Fibroblast of skin of abdomen (primary cell): ENCODE measurements at places on chromosomes 1 and 21.

- no peak for DNase-seq
These were observed 76.3 kb downstream of the KRTAP19-8 start for GRCh38 chr21:30962013-30962412.

- no peak for DNase-seq
These were observed 10.0 kb upstream of the FAM131C start for GRCh38 chr1:16083486-16083885.

GRCh38 chr1:112396653-112397471 is 848 bp downstream of the CTTNBP2NL start:
- peak; percentile 20 for DNase-seq

GRCh38 chr1:99171184-99171813 is 93.0 kb upstream of the PLPPR4 start:
- no peak for DNase-seq

DNA sequence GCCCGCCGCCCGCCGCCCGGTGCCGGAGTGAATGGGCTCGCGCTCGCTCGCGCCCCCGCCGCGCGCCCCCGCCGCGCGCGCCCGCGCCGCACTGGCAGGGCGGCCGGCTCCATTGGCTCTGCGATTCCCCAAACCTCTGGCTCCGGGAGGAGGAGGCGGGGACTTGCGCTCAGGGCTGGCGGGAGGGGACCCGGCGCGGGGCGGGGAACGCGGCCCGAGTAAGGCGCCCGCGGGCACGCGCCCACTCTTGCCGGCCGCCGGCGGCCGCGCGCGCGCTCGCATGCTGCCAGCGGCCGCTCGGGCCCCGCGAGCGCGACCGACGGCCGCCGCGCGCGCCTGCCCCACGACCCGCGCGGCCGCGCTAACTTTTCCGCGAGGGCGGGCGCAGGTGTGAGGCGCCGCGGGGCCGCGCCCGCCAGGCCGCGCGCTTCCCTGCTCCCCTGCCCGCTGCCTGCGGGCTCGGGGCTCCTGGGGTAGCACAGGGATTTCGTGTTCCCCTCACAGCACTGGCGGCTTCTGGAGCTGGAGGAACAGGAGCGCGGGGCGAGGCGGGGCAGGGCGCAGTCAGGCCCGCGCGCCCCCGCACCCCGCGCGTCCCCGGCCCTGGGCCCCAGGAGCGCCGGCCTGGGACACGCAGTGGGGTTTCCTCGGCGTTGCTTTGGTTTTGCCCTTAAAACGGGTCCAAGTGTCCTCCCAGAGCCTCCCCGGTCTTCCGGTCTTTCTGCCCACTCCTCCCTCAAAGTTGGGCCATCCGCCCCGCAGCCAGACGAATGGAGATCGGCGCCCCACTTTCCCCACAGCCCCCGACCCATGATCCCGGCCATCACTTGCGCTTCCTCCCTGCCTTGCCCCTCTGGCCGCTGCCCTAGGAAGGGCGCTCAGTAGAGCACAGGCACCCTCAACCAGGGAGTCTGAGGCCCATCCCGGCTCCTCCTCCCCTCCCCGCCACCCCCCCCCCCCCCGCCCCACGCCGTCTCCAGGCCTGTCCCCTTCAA is 101.5 kb downstream of the CASZ1 start:
- DNase-seq: peak; percentile 65

GRCh38 chr1:33275706-33276572 is 19.6 kb downstream of the ZNF362 start:
- DNase-seq: no peak

GRCh38 chr1:201346337-201346939 is 31.0 kb downstream of the TNNT2 start:
- peak; percentile 53 for DNase-seq

DNA sequence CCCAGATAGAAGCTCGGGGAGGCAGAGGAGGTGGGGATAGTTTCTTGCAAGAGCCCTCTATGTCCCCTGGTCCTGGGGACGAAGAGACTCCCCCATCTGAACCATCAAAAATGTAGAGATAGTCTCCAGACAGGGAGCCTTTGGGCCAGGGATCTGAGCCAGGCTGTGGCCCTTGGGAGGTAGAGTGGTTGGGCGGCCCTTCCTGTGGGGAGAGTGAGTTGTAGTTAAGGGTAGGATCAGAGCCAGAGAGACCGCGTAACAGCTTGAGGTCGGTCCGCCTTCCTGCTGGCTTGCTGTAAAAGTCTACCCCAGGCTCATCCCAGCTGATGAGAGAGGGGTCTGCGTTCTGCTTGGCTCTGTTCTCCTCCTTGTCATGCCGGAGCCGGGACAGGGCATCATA is 25.3 kb downstream of the PIK3C2B start:
- no peak for DNase-seq

GRCh38 chr1:180916012-180916770 is 3.5 kb downstream of the KIAA1614 start:
- no peak for DNase-seq

- no peak for DNase-seq
These were observed 211.5 kb downstream of the PATJ start for GRCh38 chr1:61953790-61954150.

- DNase-seq: no peak
These were observed 23.4 kb downstream of the BCAR3 start for GRCh38 chr1:93658188-93658587.

GRCh38 chr1:246921481-246921880 is 10.3 kb downstream of the AHCTF1 start:
- DNase-seq: no peak

- DNase-seq: no peak
These were observed 213.4 kb upstream of the PTBP2 start for GRCh38 chr1:96508233-96508632.

DNA sequence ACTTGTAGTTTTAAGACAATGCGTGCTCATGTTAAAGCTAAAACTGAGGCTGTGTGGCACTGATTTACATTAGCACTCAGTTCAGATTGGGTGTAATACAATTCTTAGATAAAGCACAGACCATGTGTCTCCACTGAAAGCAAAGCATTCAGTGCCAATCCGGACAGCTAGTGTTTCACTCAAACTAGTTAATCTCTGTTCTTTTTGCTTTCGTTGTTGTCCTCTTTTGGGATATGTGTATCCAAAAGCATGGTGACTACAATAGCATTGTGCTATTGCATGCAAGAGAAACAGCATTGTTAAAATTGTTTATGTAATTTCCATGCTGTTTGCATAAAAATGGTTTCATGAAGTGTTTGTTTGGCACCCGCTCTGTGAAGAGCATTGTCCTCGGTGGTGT is 54.6 kb downstream of the F3 start:
- no peak for DNase-seq

- no peak for DNase-seq
These were observed 234.1 kb downstream of the NFIA start for GRCh38 chr1:61316493-61316892.

DNA sequence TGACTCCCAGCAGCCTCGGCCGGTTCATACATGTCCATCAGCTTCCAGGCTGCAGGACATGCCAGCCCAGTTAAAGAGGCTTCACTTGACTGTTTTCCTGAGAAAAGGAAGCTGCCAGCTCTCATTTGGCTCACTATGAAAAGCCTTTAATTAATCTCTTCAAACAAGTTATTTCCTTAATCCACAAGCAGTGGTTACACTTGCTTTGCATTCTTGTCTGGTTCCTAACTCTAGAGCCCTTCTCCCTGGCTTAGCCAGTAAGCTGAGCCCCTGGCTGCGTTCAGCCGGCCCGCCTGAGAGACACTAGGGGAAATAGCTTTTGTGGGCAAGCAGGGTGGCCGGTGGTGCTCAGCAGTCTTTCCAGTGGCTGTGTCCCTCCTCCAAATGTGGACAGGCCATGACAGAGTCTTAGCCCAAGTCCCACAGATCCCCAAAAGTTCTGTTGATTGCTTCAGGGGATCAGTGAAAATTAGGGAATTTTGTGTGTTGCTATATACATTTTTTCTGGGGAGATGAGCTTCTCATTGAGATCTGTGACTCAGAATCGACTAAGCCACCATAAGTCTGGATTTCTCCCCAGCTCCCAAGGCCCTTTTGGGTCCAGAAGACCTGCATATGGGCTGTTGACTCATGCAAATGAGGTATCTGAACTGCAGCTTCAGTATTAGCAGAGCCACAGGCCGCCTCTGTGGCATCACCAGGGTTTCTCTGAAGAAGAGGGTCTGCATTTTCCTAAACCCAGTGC is 10.1 kb downstream of the ATF3 start:
- DNase-seq: peak; percentile 65

GRCh38 chr1:83978056-83978455 is 20.9 kb downstream of the TTLL7 start:
- no peak for DNase-seq

GRCh38 chr1:212291505-212292134 is 6.4 kb downstream of the PPP2R5A start:
- DNase-seq: peak; percentile 57

DNA sequence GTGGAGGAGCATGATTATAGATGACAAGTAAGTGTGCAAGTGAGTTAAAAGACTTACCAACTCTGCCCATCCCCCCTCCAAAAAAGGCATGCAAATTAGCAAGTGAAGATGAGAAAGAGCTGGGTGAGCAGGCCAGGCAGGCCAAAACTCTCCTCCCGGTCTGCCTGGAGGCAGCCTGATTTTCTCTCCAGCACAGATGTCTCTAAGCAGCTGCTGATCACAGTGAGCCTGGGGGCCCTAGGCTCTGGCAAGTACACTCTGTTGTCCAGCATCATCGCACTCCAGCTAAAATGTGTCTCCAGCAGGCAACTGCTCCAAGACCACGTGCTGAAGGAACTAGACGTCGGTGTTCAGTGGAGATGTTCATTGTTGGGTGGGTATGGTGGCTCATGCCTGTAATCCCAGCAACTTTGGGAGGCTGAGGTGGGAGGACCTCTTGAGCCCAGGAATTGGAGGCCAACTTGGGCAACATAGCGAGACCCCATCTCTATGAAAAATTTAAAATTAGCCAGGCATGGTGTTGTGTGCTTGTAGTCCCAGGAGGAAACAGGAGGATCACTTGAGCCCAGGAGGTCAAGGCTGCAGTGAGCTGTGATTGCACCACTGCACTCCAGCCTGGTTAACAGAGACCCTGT is 56.7 kb upstream of the PUM1 start:
- no peak for DNase-seq

DNA sequence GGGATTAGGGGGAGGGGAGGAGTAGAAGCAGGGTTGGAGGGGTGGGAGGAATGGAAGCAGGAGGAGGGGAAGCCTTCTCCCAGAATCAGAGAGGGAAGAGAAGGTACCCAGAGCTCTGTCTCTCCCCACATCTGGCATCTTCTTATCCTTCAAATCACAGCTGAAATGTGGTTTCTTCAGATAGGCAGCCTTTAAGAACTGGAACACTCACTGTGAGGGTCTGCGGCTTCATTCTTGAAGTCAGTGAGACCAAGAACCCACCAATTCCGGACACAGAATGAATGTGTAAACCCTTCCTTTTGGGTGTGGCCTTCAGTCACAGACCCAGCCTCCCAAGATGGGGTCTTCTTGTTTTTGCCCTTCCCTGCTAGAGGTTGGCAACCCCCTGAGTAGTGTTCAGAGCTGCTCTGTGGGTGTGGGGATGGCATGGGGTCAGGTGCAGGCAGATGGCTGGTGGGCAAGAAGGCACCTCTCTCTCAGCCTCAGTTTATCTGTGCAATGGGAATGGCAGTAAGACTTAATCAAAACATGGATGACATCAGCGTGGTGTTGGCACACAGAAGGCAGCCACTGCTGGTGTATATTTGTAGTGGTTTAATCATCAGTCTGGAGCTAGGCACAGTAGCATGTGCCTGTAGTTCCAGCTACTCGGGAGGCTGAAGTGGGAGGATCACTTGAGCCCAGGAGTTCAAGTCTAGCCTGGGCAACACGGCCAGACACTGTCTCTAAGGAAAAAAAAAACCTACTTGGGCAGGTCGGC is 7.2 kb downstream of the FAAH start:
- no peak for DNase-seq

DNA sequence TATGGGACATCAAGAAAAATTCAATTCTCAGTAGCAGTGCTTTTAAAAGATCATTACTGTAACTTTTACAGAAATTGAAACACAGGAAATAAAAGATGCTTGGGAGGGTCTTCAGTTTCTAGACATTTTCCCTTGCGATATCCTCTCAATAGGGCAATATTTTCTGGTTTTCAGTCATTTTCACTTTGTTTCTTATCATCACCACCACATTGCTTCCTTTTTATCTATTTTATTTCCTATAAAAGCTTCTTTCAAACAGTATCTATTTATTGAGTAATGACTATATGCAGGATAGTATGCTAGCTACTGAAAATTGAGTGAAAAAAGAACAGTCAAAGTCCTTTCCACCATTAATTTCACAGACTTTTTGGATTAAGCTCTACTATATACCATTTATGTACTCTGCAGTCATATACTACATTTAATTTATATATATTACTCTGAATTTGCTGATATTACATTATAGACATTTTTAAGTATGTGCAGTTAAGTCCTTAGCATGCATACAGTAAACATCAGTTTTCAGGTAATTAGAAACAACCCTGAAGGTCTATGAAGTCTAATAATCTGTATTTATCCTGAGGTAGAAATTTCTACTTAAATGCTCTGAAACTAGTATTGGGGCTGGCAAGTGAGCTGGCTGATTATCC is 18.7 kb downstream of the TRMT1L start:
- no peak for DNase-seq

- DNase-seq: no peak
These were observed 11.8 kb upstream of the IPP start for GRCh38 chr1:45762291-45762690.

DNA sequence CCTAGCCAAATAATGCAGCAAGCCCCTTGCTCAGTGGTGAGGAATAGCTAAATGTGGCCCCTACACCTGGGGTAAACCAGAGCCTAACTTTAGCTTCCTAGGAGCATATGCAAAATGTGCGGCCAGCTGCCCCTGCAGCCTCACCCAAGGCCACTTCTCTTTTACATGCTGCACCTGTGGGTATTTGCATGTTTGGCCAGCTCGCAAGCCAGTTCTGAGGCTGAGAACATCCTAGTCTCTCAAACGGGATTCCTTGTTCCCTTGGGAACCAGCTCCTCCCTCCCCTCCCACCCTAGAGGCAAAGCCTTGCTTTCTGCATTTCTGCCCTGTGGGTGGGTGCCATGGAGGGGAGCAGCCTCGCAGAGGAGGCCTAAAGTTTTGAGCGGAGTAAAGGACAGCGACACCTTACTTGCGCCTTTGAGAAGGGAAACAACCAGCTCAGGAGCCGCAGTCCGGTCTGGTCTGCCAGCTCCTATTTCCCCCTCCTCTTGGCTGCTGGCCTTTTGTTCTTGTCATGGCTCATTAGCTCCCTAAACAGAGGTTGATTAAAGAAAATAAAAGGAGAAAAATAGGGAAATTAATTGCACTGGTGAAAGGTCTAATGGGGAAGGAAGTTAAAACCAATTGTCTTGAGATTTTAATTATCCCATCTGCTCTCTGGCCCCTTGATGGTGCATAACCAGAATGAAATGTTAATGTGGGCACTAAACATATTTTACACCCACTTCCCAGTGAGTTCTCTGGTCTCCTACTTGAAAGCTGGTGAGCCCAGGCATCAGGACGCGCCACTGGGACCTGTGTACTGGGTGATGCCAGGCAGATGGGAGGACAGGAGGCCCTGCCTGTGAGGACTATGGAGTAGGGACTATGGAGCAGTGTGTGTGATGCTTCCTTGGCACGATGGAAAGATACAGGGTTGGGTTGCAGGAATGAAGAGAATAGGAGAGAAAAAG is 68.7 kb downstream of the TEX35 start:
- no peak for DNase-seq

- DNase-seq: no peak
These were observed 846.9 kb upstream of the ADAMTS5 start for GRCh38 chr21:27813750-27814149.
